Umbilical cord (tissue), 2 donors: ENCODE measurements at places on chromosomes 16 and 17. TPM values are rescaled to one million over a fixed set of nuclear protein-coding genes. Genes with fewer than 3 reads are reported as not detected.

Gene CES1
- total RNA-seq = 23.4 TPM

Gene NCBP3
- 20.7 TPM for total RNA-seq

Gene TEDC2
- total RNA-seq = 1.2 TPM

Gene DNAAF1
- total RNA-seq = 1.7 TPM

Gene KLHDC4
- 35.9 TPM for total RNA-seq

Gene PAQR4
- total RNA-seq = 5.8 TPM

Gene SLC4A1
- 34.4 TPM for total RNA-seq

Gene CACNA1G
- total RNA-seq = 1.9 TPM

Gene KCNG4
- total RNA-seq = 0.72 TPM
